ENCODE measurements at places on chromosomes 6 and 20. TPM values are rescaled to one million over a fixed set of nuclear protein-coding genes. Genes with fewer than 3 reads are reported as not detected.

CRIP3 gene
- 0.59 TPM for total RNA-seq

- H3K4me1 ChIP-seq: no peaks in the 10 kb centered on the region
- no peak overlapping the region for H3K27ac ChIP-seq
- H3K27me3 ChIP-seq: no peaks in the 10 kb centered on the region
- H3K4me3 ChIP-seq: no peak overlapping the region
Measured at GRCh38 chr20:42701948-42702347, 487.8 kb downstream of the PTPRT start.

- DNase-seq: no peak
- H3K4me3 ChIP-seq: no peak overlapping the region
- no peak overlapping the region for H3K27ac ChIP-seq
Measured at GRCh38 chr20:54069501-54069971, 858 bp downstream of the BCAS1 start.

DNA sequence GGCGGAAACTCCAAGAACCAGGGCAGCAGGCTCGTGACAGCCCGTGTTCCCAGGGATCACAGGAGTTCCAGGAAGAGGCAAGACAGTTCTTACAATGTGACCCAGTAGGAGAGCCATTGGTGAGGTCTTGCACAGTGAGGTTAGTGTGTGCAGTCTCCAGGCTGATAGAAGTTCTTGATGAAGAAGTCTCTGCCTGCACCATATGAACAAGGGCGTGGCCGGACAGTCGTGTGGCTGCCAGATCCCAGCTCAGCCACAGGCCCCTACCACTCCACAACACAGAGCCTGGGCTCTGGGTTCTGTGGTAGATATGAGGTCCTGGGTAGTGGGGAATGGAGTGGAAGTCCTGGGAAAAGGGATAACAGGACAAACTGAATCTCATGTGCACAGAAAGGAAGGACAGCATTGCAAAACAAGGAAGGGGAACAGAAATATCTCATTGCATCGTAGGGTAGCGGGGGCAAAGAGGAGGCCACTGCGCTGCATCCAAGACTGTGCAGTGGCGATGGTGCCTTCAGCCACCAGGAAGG, 65.2 kb downstream of the STX11 start:
- H3K4me3 ChIP-seq: peak overlapping the region; percentile 79
- peak overlapping the region; percentile 81 for H3K27ac ChIP-seq
- no peaks in the 10 kb centered on the region for H3K27me3 ChIP-seq

RPP40 gene
- 8.3 TPM for total RNA-seq

GRCh38 chr6:5998236-5998635, 8.5 kb downstream of the NRN1 start:
- H3K27me3 ChIP-seq: peaks cover 31% of the 10 kb centered on the region
- no peak overlapping the region for H3K27ac ChIP-seq
- H3K36me3 ChIP-seq: no peaks in the 10 kb centered on the region
- peaks cover 11% of the 10 kb centered on the region for H3K4me1 ChIP-seq
- peak; percentile 18 for DNase-seq
- no peak overlapping the region for H3K4me3 ChIP-seq

All from osteoblast (primary cell).